EH (cell line): ENCODE measurements at places on chromosomes 3 and 15.

DNA sequence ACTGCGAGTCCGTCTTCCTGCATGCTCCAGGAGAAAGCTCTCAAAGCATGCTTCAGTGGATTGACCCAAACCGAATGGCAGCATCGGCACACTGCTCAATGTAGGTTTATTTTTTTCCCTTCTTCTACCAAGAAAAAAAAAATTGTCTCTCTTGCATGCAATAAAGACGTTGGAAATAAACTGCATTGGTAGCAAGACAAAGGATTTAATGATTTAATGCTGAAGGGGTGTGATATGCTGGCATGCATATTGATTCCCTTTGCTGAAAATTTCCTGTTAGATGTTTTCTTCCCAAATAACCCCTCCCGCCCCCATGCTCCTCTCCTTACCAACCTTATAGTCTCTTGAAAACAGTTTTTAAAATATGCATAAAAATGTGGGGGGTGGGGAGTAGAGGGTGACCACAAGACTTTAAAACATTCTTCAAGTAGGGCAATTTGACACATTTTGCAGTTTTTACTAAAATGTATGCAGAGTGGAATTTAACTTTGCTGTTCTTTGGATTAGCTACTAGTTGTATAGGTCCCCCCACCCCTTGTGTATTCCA lies 799 bp downstream of the RARB start:
- peak; percentile 64 for DNase-seq

- no peak for DNase-seq
Measured at GRCh38 chr15:27973886-27974285, 125.2 kb downstream of the OCA2 start.

GRCh38 chr15:38072348-38073177 lies 138.1 kb downstream of the TMCO5A start:
- DNase-seq, result peak; percentile 71

DNA sequence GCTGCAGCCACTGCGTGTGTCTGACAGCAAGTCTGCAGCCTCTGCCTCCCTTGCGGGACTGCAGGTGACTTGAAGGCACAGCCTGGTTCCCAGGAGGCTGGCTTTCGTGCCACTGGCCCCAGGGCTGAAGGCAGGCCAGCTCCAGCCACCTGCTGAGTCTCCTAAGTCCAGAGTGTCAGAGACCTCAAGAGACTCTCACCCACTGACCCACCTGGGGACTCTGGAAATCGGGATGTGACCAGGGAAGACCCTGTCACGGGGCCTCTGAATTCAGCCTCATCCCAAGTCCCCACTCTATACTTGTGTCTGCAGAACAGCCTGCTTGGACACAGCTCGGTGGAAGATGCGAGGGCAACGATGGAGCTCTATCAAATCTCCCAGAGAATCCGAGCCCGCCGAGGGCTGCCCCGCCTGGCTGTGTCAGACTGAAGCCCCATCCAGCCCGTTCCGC lies 16.3 kb downstream of the ISG20 start:
- no peak for DNase-seq

DNA sequence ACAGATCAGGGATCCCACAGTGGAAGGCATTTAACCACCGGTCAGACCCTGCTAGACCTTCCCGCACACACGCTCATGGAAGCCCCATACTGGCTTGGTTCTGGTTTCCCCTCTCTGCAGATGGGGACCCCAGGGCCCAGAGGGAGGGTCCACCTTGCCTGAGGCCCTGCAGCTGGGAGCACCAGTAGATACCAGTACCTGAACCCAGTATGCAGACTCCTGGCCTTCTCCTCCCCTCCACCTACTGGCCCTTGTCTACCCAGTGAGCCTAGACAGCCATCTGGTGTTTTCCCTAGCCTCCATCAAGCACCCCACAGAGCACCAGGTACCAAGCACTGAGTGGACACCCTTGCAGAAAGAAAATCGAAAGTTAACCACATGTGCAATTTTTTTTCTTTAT lies 65.1 kb downstream of the MEGF11 start:
- no peak for DNase-seq

- DNase-seq, result no peak
Measured at GRCh38 chr3:114154321-114154821, 24.5 kb downstream of the DRD3 start.

GRCh38 chr15:77865701-77866100 lies 211.8 kb downstream of the TBC1D2B start:
- DNase-seq, result no peak

DNA sequence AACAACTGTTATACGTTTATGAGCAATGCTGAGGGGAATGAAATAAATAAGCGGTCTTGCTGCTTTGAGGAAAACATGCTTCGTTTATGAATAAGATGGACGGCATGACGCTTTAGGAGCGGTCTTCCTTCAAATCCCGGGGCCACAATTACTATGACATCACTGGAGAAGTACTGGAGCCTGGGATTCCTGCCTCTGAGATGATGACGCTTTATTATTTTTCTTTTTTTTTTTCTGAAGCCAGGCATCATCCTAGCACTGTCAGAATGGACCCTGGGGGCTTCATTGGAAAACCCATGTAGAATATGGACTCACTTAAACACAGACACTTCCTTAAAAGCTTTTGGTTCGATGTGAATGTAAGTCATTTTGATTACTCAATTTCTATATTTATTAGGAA lies 52.5 kb upstream of the FOXP1 start:
- no peak for DNase-seq

DNA sequence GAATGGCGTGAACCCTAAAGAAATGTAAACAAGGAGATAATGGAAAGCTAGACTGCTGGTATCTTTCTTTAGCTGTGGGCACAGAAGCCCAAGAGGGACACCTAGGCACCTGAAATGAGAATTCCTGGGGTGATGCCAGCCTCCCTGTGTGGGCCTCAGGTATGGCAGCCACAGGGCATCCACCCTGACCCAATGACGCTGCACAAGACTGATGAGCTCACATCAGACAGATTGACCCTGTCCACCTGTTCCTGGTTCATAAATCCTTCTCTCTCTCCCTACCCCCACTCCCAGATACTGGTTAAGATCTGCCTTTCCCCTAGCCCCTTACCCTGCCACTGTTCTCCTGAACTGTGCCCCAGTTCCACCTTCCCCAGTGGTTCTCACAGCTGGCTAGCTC lies 1.5 kb downstream of the GLB1 start:
- no peak for DNase-seq

DNA sequence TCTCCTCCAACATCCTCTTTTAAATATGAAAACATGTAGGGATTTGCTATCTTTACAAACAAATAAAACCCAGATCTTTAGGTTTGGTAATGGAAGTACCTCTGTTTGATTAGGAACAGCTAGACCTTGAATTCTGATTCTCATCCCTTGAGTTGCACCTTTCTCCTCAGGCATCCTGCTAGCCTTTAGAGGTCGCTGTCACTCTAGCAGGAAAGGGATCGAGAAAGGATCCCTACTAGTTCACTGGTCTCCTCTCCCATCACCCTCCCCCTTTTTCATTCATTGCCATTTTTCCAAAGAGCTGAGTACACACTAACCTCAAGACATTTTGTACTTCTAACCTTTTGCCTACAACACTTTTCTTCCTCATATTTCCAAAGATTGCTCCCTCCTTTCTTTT lies 569.8 kb downstream of the RBMS3 start:
- DNase-seq, result no peak

- no peak for DNase-seq
Measured at GRCh38 chr3:141073580-141073979, 22.4 kb downstream of the SPSB4 start.

DNA sequence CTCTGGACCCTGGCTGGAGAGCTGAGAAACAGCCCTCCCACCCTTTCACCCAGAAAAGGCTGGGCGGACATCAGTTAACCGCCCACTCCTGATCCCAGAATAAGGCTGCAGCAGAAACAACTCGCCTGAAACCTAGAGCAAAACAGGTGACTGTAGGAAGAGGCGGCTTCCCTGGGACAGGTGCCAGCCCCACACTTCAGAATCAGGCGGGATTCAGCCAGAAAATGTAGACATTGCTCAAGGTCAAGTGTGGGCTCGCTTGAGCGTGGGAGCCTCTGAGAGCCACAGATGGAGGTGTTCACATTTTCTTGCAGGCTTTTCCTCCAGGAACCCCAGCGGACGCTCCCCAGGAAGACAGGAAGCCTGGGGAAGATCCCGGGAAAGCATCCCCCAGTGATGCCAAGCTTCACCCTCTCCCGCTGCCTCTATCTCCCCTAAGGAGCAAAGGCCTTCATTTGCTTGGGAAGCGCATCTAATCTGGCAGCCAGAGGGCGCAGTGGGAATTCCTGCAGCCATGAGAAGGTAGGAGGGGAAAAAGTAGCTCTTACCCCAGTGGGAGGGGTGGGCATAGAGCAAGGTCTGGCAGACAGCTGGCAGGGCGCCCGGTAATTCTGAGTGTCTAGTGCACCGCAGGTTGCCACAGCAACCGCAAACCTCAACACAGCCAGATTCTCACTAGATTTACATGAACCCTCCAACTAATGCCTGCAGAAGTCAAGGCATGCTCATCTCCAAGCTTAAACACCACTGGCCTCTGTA lies 77.7 kb downstream of the OCA2 start:
- peak; percentile 1 for DNase-seq

- peak; percentile 57 for DNase-seq
Measured at GRCh38 chr3:25046911-25047771, 380.9 kb upstream of the RARB start.

- DNase-seq, result no peak
Measured at GRCh38 chr3:149203758-149204157, 17.9 kb downstream of the CP start.

DNA sequence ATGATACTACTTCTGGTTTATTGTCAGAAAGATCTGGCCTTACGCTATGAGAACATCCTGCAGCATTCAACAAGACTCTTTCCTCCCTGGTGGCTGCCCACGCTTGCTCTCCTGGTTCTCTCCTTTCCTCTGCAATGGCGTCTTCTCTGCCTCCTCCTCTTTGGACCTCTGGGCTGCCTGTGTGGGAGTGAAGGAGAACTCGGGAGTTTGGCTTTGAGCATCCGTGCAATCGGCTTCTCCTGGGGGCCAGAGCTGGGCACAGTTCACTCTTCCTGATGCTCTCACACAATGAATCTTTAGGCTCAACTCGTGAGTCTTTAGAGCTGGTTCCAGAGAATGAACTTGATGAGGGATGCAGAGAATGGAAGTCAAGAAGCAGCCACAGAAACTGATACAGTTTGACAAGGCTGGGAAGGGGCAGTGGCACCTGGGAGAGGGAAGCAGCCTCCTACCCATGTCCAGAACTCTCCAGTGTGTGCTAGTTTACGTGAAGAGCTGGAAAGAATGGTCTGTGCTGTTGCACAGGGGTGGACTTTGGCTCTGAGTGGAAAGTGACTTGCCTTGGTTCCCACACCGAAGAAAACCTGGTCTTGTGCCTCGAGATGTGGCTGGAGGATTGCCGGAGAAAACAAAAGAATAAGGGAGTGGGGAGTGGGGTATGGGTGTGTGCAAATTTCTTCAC lies 37.9 kb downstream of the RPLP1 start:
- DNase-seq, result no peak

DNA sequence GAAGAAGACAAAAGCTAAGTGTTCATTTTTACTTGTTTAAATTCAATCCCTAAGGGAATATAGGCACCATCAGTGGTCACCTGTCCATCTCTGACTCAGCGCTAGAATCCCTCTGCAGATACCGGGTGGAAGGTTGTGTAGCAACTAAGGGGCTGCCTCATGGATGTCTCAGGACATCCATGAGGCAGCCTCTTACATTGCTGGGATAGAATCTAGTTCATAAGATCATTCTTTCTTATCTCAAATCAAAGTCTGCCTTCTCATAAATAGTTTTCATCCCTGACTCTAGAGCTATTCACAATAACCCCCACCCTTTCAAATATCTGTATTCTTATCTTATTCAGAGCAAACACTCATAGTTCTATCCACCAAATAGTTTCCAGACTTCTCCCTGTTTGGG lies 38.1 kb downstream of the HSPBAP1 start:
- DNase-seq, result no peak

DNA sequence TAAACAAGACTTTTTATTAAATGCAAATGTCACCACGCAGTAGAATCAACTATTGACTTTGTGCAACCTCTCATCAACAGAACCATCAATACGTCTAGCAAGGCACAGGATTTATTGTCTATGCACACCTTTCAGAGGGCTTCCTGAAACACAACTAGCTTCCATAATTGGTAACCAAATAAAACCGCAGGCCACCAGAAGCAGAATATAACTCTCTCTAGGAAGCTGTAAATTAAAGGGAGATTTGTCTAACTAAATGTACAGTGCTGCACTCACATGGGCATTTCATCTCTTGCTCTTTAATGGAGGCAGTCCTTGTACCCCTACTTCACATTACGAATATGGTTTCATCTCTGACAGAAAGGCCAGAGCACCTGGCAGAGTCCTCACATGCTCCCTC lies 93.0 kb downstream of the FHIT start:
- DNase-seq, result no peak

DNA sequence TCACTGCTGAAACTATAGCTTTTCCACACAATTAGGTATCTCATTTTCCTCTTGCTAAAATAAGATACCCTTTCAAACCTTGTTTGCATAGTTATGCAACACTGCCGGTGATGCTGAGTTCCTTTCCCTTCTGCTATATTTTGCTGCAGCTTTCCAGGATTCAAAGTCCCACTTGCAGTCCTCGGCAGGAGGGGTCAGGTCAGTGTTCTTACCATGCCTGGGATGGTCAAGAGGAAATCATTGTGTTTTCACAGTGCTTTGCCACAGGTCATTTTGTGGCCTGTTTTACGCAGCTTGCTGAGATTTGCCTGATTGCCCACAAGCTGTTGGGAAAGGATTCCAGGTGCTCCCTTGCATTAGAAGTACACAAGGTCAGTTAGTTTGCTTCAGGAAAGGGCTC lies 156.9 kb downstream of the B3GALNT1 start:
- no peak for DNase-seq

DNA sequence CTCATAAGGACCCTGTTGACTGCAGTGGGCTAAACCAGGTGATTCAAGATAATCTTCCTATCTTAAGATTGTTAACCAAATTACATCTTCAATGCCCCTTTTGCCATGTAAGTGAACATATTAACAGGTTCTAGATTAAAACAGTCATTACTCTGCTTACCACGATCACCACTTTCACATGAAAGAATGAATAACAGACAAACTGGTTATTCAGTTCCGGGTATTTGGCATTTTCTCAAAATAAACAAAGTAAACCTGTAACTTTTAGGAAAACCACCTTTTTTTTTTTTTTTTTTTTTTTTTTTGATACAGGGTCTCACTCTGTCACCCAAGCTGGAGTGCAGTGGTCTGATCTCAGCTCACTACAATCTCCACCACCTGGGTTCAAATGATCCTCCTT lies 131.2 kb downstream of the IMPG2 start:
- DNase-seq, result no peak

GRCh38 chr3:191328383-191328961 lies 722 bp upstream of the CCDC50 start:
- DNase-seq, result no peak

DNA sequence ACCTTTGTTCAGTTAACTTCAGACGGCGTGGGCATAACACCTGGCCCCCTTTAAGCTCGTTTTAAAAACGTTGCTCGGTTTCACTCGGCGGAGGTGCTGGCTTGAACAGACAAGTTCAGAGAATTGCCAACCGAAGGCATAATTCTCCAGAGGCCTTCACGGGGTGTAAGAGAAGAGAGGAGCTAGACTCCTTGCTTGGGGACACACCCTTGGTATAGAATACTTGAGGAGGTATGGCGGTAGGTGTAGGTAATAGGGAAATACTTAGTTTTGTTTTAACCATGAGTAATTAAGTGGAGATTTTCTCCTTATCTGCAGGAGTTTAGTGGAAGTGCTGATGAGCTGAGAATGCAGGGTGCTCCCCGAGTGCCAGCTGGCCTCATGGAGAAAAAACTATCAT lies 921 bp downstream of the FBXL2 start:
- peak; percentile 25 for DNase-seq

GRCh38 chr3:24639061-24639460 lies 144.4 kb upstream of the THRB start:
- no peak for DNase-seq
